ENCODE measurements at places on chromosomes 2 and 18.

DNA sequence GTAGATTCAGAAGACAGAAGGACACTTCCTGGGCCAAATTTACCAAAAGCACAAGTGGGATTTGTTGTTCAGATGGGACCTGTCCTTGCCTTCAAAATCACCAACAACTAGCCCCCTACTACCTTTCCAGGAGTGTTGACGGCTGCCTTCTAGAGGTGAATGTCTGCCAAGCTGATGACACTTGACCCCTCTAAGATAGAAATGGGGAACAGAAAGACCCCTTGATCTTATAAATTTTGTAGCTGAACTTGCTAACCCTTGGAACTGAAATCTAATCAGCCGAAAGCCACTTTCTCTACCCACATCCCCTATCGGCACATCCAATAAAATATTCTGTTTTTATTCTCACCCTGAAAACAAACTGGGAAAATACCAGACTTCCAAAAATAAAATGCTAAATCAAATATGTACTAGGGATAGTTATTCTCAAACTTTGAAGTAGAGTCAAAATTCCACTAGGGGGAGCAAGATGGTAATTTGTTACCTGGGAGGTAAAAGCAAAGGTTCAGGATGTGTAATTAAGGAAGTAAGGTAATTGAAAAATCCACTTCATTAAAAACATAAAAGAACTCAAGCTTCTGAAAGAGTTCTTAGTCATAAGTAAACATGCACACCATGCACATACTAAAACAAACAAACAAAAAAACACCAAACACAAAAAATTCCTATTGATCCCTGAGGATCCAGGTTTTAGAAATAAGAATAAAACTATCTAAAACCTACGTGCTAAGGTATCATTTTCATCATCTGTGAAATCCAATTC, 119.2 kb downstream of the ANKRD44 start:
- DNase-seq: no peak

DNA sequence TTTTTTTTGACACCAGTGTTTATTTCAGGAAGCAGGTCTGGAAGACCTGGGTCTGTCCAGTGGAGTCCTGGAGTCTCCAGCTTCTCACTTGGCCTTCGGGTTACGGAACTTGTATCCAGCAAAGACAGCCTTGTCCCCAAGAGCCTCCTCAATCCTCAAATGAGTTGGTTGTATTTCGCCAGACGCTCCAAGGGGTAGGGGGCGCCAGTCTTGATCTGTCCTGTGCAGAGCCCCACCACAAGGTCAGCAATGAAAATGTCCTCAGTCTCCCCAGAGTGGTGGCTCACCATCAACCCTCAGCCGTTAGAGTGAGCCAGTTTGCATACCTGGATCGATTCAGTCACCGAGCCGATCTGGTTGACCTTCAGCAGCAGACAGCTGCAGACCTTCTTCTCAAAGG, 21.9 kb downstream of the ASXL2 start:
- DNase-seq: no peak

DNA sequence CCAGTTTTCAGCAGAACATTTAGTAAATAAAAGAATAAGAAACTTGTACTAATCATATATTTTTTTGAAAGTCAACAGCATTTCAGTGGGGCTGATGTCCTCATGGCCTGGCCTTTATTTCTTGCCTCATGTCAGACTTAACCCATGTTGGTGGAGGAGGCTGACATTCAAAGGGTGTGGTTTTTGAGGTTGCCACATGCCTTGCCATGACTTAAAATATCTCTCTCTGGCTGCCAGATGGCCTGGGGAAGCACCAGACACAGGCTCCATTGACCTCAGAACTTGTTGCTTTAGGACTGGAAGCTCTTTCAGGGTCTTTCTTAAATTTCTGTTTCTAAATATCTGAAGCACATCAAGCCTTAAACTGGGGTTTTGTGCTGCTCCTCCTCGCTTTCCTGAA, 32.5 kb upstream of the CD28 start:
- DNase-seq: peak; percentile 27

GRCh38 chr2:217858519-217859491, 144.0 kb downstream of the TNS1 start:
- DNase-seq: peak; percentile 98

GRCh38 chr2:215949991-215950404, 63.4 kb downstream of the MREG start:
- peak; percentile 50 for DNase-seq

GRCh38 chr2:150981826-150982225, 279.8 kb downstream of the RBM43 start:
- DNase-seq: no peak

GRCh38 chr2:237322564-237322963, 91.4 kb downstream of the COL6A3 start:
- DNase-seq: no peak

- DNase-seq: no peak
Observed at GRCh38 chr2:176747928-176748327, 464.7 kb upstream of the HNRNPA3 start.

- no peak for DNase-seq
Observed at GRCh38 chr18:53139746-53140500, 799.9 kb downstream of the DCC start.

DNA sequence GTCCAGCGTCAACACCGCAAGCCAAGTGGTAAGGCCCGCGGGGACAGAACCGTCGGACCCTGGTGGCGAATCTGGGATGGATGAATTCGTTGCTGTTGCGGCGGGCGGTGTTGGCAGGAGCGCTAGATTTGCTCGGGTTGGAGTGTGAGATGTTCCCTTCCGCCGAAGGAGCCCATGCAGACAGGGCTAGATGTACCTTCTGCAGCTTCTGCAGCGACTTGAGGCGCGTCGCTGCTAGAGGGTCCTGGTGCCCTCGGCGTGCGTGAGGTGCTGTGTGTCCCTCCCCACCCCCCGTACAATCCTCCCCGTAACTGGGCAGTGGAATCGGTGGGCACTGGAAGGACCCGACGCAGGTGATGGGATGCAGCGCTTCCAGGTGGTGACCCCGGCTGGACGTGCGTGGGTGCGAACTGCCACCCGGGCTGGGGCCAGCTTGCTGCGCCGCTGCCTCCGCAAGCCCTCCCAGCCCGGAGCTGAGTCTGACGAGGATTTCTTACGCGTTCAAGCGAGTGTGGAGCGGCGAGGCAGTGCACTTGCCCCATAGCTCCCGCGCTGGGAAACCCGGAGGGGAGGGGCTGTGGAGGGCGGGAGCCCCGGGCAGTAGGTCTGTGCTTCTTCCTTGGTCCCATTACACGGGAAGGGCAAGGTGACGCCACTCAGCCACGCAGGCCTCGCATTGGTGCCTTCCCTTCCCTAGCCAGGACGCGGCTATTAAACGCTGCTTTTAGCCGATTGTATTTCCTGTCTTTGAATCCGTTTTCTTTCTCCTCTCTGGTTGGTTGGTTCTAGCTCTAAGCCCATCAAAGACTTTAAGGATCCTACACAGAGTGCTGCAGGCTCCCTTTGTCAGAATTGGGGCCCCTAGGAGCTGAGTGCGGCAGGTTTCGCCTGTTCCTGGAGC, 34.2 kb downstream of the CHRNA1 start:
- DNase-seq: no peak

- DNase-seq: no peak
Observed at GRCh38 chr2:73987109-73987947, 2.6 kb downstream of the TET3 start.

- no peak for DNase-seq
Observed at GRCh38 chr2:54475285-54475684, 19.2 kb downstream of the SPTBN1 start.

- DNase-seq: peak; percentile 4
Observed at GRCh38 chr18:73793386-73793785, 354.2 kb downstream of the FBXO15 start.

DNA sequence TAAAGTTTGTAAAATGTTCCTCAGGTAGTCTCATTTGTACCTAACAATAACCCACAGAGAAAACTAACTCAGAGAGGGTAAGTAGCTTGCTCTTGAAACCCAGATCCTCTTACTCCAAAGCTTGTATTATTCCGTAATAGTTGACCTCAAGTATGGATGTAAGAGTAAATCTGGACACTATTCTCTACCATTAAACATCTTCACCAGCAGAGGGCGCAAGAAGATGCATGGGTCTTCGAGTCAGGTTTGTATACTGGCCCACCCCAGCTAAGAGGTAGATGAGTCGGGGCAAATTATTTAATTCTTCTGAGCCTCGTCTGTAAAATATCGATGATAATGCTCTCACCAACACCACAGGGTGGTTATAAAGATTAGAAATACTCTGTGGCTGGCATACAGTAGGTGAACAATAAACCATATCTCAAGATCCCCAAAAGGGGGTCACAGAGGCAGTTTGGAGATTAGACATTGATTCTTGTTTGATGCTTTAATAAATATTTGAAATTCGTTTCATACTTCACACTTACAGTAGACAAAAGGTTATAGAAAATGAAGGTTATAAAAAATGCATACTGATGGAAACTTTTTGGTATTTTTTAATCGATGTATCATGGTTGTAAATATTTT, 3.5 kb upstream of the CABLES1 start:
- DNase-seq: peak; percentile 72

DNA sequence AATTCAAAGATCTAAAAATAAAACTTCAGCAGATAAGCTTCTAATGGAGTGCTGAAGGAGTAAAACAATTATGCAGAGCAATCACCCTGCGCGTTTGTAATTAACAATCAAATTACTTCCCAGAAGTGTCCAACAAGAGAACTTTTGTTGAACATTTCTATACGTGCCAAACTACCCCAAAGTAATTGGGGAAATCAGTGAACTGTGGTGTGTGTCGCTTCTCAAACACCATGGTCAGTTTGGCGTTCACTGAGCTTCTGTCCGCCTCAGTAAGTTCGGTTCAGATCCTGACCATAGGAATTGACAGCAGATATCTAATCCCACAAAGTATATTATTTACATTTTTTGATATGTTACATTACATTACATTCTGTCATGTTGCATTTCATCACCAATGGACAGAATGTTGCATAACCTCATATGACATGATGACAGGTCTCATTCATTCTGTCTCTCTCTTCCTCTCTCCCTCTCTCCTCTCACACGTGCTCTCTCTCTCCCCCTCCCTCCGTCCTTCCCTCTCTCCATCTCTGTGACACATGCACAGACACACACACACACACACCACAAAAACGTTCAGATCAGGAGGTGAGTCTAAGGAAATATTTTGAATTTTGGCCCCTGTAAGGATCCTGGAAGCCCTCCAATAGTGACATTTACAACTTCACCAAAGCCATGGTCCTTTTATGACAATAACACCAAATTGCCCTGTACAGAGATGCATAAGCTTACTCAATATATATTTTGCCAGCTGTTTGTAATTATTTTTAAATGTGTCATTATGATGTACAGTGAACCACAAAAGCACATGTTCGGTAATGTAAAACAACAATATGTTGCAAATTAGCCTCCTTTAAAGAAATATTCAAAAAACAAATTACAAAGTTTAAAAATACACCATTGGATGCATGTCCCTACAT, 269.2 kb downstream of the FIGN start:
- no peak for DNase-seq

- no peak for DNase-seq
Observed at GRCh38 chr2:50707196-50707595, 324.7 kb downstream of the NRXN1 start.

- DNase-seq: no peak
Observed at GRCh38 chr2:159605441-159606178, 10.7 kb downstream of the BAZ2B start.

DNA sequence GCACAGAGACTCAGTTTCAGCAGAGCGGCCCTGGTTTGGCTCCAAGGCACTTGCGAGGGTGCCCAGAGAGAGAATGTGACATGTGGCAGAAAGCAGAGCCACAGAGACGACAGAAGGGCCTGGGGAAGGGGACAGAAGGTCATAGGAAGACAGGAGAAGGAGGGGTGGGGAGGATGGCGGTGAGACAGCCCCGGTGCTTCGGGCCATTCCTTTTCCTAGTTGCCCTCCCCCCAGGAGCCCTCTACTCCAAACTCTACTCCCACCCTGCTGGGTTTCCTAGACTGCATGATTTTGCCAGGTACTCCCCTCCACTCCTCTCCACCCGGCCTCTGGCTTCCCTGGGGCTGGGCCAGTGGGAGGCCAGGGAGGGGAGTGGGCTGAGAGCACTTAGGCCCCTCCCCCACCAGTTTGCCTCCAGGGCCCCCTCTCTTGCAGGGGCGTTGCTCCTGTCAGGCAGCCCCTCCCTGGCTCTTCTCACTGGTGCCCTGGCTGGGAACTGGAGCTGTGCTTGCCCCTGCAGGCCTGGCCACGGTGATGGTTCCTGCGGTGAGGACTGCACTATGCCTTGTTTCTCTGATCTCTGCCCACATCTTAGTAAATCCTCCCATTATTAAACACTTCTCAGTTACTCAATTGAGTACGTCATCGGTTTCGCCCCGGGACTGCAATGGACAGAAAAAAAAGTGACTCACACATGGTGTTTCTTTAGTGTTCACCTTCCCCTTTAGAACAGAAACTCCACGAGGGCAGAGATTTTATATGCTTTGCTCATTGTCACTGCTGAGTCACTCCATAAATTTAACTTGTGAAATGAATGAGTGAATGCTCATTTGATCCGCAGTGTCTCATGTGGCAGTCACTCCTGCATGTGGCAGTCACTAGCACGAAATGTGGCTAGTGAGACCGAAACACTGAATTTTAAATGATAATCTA, 58.7 kb upstream of the SP3 start:
- DNase-seq: peak; percentile 91

DNA sequence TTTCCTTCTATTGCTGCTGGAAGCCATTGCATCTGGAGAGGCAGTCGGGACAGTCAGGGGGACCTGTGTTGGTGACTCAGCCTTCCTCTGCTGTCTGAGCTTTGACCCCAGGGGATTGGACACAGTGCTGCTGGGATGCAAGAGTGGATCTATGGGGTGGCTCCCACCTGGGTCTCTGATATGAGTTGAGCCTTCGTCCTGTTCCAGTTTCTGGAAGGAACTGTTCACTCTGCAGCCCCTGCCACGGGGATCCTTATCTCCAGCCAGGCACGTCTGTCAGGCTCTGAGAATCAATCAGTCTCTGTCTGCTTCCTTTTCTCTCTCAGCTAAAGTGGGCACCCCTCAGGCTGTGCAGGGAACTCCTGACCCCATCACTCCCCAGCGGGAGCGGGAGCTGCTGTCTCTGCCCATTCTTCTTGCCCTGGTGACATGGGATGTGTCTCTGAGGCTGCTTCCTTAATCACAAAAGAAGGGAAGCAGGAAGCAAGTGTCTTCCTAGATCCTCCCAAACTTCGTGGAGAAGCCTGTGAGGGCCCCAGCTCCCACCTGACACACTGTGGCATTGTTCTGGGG, 51.7 kb downstream of the ARHGAP28 start:
- no peak for DNase-seq

DNA sequence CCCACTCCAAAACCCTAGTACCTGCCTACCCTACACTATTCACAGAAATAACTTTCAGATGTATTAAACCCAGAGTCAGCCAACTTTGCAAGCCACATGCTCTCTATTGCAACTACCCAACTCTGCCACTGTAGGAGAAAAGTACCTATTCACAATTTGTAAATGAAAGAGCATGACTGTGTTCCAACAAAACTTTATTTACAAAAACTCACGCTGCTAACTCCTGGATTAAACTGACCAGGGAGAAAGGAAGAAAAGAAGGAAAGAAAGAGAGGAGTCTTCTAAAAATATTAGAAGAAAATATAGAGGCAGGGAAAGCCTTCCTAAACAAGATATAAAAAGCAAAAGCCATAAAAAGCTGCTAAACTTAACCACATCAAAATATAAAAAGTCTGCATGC, 24.6 kb downstream of the SLC1A4 start:
- no peak for DNase-seq

GRCh38 chr2:108492364-108492763, 41.9 kb upstream of the LIMS1 start:
- DNase-seq: peak; percentile 45

- DNase-seq: peak; percentile 11
Observed at GRCh38 chr2:88265352-88266303, 95.5 kb downstream of the THNSL2 start.
